ENCODE measurements at places on chromosomes 4 and X.

- peaks cover 9% of the 10 kb centered on the region for H3K4me1 ChIP-seq
- no peaks in the 10 kb centered on the region for H3K36me3 ChIP-seq
- H3K4me3 ChIP-seq: peak overlapping the region; percentile 58
These were observed 1.3 kb downstream of the TBL1X start for GRCh38 chrX:9466124-9466495.

- H3K4me1 ChIP-seq: no peaks in the 10 kb centered on the region
- no peaks in the 10 kb centered on the region for H3K36me3 ChIP-seq
These were observed 38.5 kb upstream of the UGT2B7 start for GRCh38 chr4:69057620-69058409.

DNA sequence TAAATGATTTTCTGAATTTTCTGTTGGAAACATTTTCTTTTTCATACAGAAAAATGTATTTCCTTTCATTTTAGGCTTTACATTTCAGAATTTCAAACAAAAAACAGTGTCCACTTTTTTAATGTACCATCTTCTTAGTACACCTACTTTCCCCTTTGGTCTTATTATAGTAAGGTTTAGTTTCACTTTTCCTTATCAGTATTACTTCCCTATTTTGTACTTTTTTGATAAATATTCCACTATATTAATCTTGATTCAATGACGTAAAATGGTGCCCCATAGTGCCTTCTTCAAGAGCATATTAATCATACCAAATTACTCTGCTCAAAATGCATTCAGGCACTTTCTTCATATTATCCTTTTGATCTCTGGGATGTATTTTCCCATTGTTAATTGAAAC, 52.5 kb downstream of the BANK1 start:
- no peaks in the 10 kb centered on the region for H3K36me3 ChIP-seq
- H3K27ac ChIP-seq: no peak overlapping the region
- no peaks in the 10 kb centered on the region for H3K4me1 ChIP-seq
- DNase-seq: no peak
- no peak overlapping the region for H3K4me3 ChIP-seq

GRCh38 chr4:170007113-170007512, 19.1 kb downstream of the MFAP3L start:
- H3K27me3 ChIP-seq: no peaks in the 10 kb centered on the region
- DNase-seq: no peak
- H3K4me1 ChIP-seq: no peaks in the 10 kb centered on the region
- no peak overlapping the region for H3K4me3 ChIP-seq
- H3K36me3 ChIP-seq: no peaks in the 10 kb centered on the region
- H3K27ac ChIP-seq: no peak overlapping the region

DNA sequence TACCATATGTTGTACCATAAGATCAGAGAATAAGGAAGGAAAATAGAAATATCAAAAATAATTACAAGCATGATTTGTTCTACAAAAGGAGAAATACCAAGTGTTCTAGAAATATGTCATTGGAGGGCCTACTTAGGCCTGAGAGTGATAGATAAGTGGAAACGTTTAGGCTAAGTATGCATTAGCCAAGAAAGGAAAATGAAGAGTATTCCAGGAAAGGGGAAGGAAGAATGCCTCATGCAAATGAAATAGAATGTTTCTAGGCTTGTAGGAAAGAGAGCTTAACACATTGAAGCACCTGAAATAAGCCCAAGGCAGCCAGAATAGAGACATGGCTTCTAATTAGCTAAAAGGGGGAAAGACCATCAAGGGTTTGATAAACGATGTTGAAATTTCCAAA, 595.7 kb upstream of the ATOH1 start:
- H3K4me1 ChIP-seq: no peaks in the 10 kb centered on the region
- no peak for DNase-seq
- no peak overlapping the region for H3K27ac ChIP-seq
- H3K27me3 ChIP-seq: no peaks in the 10 kb centered on the region
- no peak overlapping the region for H3K4me3 ChIP-seq

DNA sequence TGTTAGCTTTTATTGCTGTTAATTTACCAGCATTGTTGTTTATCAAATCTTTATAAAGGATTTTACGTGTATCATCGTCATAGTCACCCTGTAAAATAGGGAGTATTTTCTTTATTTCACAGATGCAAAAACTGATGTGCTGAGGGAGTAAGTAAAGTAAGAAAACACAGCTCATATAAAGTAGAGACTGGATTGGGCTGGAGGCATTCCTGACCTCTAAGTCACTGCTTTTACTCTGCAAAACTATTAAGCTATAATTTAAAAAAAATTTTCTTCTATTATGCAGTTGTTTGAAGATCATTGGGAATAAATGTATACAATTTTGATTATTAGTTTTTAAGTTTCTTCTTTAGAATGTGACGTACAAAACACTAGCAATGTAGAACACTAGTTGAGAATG, 45.9 kb downstream of the NUDT6 start:
- H3K27me3 ChIP-seq: no peaks in the 10 kb centered on the region
- no peak overlapping the region for H3K27ac ChIP-seq
- DNase-seq: no peak
- no peak overlapping the region for H3K4me3 ChIP-seq
- no peaks in the 10 kb centered on the region for H3K4me1 ChIP-seq

- DNase-seq: no peak
- H3K36me3 ChIP-seq: no peaks in the 10 kb centered on the region
- no peak overlapping the region for H3K4me3 ChIP-seq
- H3K27me3 ChIP-seq: no peaks in the 10 kb centered on the region
These were observed 12.6 kb downstream of the DMD start for GRCh38 chrX:33198561-33199279.

- no peak for DNase-seq
- peaks cover 66% of the 10 kb centered on the region for H3K4me1 ChIP-seq
- no peaks in the 10 kb centered on the region for H3K27me3 ChIP-seq
- peaks cover 14% of the 10 kb centered on the region for H3K36me3 ChIP-seq
- H3K27ac ChIP-seq: peak overlapping the region; percentile 100
These were observed 2.0 kb downstream of the DDX3X start for GRCh38 chrX:41335958-41336331.

GRCh38 chr4:184645904-184646610, 3.2 kb downstream of the CASP3 start:
- no peaks in the 10 kb centered on the region for H3K27me3 ChIP-seq
- H3K36me3 ChIP-seq: peaks cover 3% of the 10 kb centered on the region

DNA sequence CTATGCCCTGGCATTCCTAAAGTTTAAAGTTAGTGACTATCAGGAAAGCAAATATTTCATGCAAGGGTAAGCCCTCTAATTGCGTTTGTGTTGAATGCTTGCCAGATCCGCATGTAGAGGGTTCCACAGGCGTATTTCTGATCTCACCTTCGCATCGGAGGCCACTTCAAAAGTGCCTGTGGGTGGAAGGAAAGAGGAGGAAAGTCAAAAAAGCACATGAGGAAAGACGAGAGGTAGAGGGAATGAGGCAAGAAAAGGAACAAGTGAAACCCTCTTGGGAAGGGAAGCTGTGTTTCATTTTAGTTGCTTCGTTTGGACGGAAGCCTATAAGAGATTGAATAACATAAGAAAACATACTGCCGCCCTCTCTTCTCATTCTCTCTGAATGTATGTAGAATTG, 628.8 kb downstream of the SPRY1 start:
- no peak overlapping the region for H3K27ac ChIP-seq
- no peak overlapping the region for H3K4me3 ChIP-seq
- H3K27me3 ChIP-seq: no peaks in the 10 kb centered on the region
- no peaks in the 10 kb centered on the region for H3K36me3 ChIP-seq

DNA sequence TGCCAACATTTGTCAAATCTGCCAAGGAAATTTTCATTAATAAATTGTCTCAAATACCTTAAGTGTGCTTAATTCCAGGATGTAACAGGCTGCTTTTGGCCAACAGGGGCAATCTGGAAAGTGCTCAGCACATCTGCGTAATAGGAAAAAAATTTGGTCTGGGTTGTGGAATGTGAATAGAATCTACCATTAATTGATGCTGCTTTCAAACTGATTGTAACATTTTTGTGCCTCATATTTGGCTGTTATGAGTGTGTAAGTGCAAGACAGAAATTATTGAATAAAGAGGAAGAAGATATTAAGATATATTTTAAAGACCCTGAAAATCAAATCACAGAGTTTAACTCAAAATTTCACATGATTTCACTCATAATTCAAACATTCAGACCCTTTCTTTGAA, 41.1 kb downstream of the REELD1 start:
- H3K27me3 ChIP-seq: no peaks in the 10 kb centered on the region
- H3K4me1 ChIP-seq: peaks cover 2% of the 10 kb centered on the region
- no peak overlapping the region for H3K27ac ChIP-seq
- H3K4me3 ChIP-seq: no peak overlapping the region

DNA sequence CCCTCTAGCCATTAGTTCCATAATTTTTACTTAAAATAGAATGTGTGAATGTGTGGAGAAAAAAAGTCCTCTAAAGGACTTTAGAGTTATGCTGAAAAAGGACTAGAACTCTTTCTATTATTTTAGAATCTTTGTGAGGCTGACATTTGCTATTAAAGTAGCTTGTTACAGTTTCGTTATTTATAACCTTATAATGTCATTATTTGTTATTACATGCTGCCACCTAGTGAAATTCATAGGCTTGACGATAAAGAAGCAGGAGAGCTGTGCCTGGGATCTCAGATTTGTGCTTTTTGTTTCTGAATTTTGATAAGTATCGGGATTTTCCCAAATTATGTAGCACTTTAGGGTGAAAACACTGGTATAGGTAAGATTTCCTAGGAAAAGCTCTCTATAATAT, 38.5 kb upstream of the TAPT1 start:
- H3K27me3 ChIP-seq: no peaks in the 10 kb centered on the region
- H3K27ac ChIP-seq: no peak overlapping the region
- no peaks in the 10 kb centered on the region for H3K36me3 ChIP-seq
- H3K4me1 ChIP-seq: no peaks in the 10 kb centered on the region
- no peak overlapping the region for H3K4me3 ChIP-seq
- no peak for DNase-seq

DNA sequence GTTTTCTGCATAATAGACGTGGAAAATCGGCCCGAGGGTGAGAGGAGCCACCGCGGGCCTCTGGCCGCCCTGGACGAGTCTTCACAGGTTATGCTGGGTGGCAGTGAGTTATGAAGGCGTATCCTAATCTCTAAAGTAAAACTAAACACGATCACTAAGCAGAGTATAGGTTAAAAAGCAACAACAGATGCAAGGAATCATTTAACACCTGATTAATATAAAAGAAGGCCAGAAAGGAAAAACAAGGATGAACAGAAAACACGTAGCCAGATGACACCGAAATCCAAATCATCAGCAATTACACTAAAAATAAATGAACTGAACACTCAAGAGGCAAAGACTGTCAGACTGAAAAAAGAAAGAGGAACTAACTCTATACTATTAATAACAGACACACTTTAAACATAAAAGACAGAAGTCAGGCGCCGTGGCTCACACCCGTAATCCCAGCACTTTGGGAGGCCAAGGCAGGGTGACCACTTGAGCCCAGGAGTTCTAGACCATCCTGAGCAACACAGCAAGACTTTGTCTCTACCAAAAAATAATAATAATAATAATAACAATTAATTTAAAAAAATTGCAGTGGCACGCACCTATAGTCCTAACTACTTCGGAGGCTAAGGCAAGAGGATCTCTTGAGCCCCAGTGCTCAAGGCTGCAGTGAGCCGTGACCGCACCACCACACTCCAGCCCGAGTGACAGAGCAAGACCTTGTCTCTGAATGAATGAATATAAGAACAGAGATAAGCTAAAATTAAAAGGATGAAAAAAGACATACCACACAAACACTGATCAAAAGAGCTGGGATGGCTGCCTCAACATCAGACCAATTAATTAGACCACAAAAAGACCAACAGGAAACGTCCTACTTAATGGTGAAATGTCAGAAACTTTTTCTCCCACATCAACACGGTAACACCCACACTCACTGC, 30.0 kb downstream of the CTBP1 start:
- peaks cover 45% of the 10 kb centered on the region for H3K36me3 ChIP-seq
- H3K27ac ChIP-seq: peak overlapping the region; percentile 37
- no peaks in the 10 kb centered on the region for H3K27me3 ChIP-seq
- peak; percentile 70 for DNase-seq
- peaks cover 35% of the 10 kb centered on the region for H3K4me1 ChIP-seq
- H3K4me3 ChIP-seq: no peak overlapping the region

GRCh38 chr4:14054391-14054790, 426.9 kb upstream of the BOD1L1 start:
- H3K36me3 ChIP-seq: no peaks in the 10 kb centered on the region
- H3K4me3 ChIP-seq: no peak overlapping the region
- H3K27me3 ChIP-seq: no peaks in the 10 kb centered on the region
- H3K4me1 ChIP-seq: no peaks in the 10 kb centered on the region
- H3K27ac ChIP-seq: no peak overlapping the region

DNA sequence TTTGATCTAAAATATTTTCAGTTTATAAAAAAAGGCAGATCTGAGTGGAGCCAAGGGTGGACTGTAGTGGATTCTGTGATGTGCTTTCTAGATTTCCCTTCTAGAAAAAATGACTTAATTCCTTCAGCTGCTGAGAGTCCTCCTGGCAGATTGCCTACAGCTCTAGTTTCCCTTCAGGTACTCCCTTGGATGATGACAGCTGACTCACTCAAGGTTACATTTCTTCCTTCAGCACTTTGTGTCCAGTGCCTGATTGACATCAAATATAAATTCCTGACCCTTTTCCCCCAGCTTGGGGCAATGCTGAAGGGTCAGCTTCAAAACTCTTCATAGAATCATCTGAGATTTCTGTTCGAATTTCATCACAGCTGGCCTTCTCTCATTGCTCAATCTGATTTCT, 161.7 kb downstream of the EMCN start:
- DNase-seq: no peak
- no peaks in the 10 kb centered on the region for H3K36me3 ChIP-seq
- no peak overlapping the region for H3K4me3 ChIP-seq
- H3K27ac ChIP-seq: no peak overlapping the region
- H3K27me3 ChIP-seq: no peaks in the 10 kb centered on the region
- H3K4me1 ChIP-seq: no peaks in the 10 kb centered on the region

DNA sequence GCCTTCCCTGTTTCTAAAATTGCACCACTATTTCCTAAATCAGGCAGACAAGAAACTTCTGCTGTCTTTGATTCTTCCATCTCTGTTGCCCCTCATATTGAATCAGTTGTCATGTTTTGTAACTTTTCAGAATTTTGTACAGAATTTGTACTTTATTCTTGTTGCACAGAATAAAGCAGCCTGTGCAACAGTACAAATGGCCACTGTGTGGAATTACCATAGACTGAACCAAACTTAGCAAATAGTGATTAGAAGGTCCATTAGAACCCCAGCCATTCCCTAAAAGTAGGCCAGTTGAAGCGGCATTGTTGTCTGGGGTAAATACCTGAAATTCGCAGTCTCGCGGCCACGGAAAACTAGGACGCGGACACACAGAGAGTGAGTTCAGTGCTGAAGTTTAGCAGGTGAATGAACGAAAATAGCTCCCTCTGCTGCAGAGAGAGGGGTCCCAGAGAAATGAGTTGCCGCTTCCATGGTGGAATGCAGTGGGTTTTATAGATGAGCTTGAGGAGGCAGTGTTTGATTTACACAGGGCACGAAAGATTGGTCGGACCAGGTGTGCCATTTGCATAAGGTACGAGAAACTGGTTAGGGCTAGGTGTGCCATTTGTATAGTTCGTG, 71.8 kb downstream of the C4orf33 start:
- no peaks in the 10 kb centered on the region for H3K27me3 ChIP-seq
- H3K4me1 ChIP-seq: no peaks in the 10 kb centered on the region
- no peak overlapping the region for H3K27ac ChIP-seq
- DNase-seq: no peak
- H3K4me3 ChIP-seq: no peak overlapping the region
